ENCODE measurements at places on chromosomes 7 and 10.

DNA sequence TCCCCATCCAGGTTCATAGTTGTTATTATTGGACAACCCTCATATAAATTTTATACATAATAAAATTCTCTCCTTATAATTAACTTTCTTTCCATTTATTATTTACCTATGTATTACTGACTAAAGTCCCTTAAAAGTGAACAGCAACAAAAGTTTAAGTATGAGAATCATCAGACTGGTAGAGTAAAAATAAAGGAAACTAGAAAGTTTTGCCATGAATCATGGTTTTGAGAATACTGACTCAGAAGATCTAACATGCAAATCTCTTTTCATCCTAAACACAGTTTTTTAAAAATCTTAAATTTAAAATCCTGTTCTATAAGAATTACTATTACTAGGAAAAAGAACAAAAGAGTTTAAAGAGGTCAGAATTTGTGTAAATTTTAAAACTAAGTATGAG lies 32.1 kb downstream of the HERC4 start:
- DNase-seq = no peak

GRCh38 chr7:32948202-32948601 lies 9.0 kb upstream of the FKBP9 start:
- no peak for DNase-seq

DNA sequence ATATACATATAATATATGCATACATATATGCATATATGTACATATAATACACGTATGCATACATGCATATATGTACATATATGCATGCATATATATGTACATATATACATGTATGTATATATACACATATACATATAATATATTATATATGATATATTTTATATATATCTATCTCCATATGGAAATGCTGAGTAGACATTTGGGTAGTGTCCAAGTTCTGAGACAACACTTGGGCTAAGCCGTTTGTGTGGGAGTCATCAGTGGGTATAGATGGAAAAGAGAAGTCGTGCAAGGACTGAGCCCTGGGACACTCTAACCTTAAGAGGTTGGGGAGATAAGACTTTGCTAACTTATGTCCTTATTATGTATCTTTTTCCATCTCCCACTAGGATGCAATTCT lies 165.2 kb upstream of the PODXL start:
- no peak for DNase-seq

- DNase-seq = no peak
Observed at GRCh38 chr7:95199779-95200558, 124.4 kb downstream of the PON1 start.

DNA sequence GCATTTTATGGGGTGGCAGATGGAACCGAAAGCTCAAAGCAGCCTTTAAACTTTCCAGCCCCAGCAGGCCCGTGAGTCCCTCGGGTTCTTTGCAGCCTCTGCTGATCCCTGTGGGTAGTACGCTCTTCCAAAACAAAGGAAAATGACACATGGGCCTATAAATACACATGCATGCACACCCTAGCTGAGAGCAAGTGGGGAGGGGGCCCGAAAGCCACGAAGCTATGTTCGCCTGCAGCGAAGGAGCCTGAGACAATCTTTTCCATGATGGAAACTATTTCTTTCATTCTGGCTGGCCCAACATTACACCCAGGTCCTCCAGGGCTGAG lies 32.2 kb downstream of the CALML5 start:
- no peak for DNase-seq

GRCh38 chr10:35639021-35639727 lies 2.9 kb downstream of the FZD8 start:
- DNase-seq = no peak

DNA sequence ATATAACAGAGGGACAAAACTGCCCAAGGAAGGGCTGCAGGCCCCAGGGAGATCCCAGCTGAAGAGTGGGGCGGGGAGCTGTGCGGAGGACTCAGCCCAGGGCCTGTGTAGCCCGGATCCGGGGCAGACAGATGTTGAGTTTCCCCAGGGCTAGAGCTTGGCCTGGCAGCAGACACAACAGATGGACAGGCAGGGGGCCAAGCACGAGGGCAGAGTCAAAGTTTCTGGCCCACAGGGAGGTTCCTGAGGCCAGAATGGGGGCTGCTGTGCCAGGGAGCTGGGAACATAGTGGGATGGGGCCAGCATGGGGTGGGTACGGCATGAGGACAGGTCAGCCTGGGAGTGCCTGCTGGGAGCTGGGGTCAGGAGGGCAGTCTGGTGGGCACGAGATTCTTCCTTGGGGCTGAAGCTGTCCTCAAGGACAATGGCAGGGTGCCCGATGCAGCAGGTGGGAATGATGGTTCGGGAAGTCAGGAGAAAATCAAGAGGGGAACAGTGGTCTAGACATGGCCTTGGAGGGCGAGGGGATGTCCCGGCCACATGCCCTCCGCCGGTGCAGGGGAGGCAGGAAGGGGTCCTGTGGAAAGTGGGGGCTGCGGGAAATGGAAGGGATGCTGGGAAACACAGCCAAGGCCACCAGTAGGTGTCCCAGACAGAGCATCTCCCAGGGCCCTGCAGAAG lies 519.1 kb upstream of the FOXK1 start:
- DNase-seq = no peak

DNA sequence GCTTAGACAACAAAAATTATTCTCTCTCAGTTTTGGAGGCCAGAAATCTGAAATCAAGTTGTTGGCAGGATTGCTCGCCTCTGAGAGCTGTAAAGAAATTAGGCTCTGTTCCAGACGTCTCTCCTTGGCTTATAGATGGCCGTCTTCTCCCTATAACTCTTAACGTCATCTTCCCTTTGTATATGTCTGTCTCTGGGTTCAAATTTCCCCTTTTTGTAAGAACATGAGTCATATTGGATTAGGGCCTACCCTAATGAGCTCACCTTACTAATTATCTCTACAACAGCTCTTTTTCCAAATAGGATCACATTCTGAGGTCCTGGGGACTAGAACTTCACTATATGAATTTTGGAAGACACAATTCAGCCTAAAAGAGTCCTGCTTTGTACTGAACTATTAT lies 22.4 kb downstream of the GALNTL5 start:
- DNase-seq = no peak

GRCh38 chr7:27641581-27642230 lies 21.0 kb downstream of the HIBADH start:
- DNase-seq = no peak

DNA sequence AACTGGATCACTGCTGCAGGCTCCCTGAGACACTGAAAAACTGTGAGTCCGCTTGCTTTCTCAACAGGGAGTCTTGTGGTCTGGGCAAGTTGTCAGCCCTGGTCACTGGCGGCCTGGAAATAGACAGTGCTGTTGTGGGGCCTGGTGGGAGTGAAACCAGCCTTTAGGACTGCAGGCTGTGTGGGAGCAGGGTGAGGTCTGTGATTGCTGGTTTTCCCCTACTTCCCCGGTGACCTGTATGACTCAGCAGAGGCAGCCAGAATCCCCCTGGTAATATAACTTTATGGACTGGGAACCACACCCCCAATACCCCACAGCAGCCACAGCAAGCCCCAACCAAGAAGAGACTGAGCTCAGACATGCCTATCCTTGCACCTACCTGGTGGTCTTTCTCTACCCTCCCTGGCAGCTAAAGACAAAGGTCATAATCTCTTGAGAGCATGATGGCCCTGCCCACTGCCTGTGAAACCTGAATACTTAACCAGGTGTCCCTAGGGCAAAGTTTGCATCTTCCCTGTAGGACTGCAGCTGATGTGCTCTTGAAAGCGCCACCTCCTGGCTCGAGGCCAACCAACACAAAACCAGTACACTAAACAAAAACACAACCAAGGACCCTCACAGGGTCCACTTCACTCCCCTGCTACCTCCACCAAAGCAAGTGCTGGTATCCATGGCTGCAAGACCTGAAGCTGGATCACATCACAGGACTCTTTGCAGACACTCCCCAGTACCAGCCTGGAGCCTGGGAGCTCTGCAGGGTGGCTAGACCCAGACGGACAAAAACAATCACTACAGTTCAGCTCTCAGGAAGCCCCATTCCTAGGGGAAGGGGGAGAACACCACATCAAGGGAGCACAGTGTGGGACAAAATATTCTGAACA lies 7.2 kb upstream of the ADAM22 start:
- DNase-seq = no peak

- DNase-seq = peak; percentile 5
Observed at GRCh38 chr10:80356563-80356988, at the start of the genes DYDC1 and DYDC2. Gene DYDC1 (minus strand): TSS chr10:80356755. CDS start chr10:80352601, 4,154 bp downstream. Gene DYDC2 (plus strand): TSS chr10:80356781. CDS start chr10:80362444, 5,663 bp downstream.

- DNase-seq = no peak
Observed at GRCh38 chr10:73207883-73208282, 39.2 kb downstream of the DNAJC9 start.

- no peak for DNase-seq
Observed at GRCh38 chr7:136890399-136890798, 21.9 kb downstream of the CHRM2 start.

GRCh38 chr7:43516581-43517342 lies 66.1 kb upstream of the STK17A start:
- no peak for DNase-seq

GRCh38 chr10:59234194-59234593 lies 57.8 kb downstream of the PHYHIPL start:
- DNase-seq = no peak

DNA sequence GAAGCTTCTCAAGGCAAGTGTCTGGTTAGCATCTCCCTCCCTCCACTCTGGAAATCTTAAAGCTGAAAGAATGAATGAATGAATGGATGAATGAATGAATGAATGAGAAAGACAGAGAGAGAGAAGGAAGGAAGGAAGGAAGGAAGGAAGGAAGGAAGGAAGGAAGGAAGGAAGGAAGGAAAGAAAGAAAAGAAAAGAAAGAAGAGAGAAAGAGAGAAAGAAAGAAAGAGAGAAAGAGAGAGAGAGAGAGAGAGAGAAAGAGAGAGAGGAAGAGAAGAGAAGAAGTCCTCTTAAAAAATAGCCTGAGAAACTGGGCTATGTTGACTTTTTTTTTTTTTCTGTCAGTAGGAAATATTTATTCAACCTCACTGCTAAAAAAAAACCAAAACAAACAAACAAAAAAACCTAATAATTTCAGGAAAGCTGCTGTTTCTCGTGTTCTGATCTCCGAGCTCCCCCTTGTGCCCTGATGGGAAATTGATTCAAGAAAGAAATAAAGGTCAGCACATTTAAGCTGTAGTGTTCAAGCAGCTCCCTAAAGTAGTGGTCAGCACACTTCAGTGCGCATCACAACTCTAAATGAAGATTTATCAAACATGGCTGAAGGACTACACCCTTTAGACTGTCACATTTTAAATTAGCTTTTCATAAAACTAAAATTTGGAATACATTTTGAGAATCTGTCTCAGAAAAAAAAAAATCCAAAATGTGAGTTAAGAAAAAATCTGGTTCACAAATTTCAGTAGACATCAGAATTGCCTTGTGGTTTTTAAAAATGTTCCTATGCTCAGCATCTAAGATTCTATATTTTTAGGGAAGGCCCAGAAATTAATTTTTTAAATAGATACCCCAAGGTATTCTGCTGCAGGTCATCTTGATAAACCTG lies 154.3 kb downstream of the ELAPOR2 start:
- no peak for DNase-seq

DNA sequence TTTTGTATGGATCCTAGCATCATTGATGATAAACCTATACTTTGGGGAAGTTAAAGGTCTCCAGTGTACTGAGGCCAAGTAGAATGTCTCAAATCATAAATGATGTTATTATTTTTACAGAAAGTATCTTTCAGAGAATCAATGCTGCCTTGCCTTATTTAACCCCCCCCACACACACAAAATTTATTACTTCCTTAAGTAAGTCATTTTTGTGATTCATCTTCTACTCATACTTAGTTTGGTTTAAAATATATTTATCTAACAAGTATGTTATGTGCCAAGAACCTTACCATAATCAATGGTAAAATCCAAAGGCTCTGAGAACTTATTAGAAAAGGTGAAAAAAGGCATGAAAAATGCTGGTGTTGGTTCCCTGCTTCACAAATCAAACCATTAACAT lies 18.8 kb upstream of the CLDN12 start:
- DNase-seq = no peak

DNA sequence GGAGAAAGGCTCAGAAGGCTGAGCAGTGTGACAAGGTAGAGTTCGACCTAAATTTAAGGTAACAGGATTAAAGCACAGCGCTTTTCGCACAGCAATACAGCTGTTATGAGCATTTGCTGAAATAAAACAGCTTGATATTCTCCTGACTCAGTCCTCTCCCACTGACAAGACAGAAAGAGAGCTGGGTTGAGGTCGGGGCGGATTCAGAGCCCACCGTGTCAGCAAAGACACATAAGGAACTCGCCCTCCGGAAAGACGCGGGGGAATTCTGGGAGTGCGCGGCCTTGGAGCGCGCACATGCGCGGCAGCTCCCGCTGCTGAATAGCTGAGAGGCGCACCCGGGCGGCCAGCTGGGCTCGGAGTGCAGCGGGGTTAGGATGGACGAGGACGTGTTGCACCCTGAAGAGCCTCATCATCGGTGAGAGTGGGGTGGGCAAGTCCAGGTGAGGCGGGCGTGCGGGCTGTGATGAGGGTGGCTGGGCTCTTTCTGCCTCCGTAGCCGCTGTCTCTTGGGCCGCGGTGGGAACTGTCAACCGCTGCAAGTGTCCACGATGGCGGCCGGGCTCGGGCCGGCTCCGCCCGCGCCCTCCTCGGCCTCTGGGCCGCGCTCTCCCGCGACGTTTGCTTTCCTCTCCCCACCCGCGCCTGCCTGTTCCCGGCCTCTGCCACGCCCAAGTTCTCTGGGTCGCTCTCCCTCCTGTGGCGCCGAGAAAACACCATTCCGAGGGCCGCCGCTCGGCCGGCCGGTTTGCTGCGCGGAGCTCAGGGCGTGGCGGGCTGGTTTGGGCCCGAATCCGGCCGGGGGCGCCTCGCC lies 120.6 kb downstream of the LYZL1 start:
- DNase-seq = peak; percentile 42

GRCh38 chr7:158863611-158864506 lies 7.5 kb downstream of the DYNC2I1 start:
- DNase-seq = peak; percentile 40

DNA sequence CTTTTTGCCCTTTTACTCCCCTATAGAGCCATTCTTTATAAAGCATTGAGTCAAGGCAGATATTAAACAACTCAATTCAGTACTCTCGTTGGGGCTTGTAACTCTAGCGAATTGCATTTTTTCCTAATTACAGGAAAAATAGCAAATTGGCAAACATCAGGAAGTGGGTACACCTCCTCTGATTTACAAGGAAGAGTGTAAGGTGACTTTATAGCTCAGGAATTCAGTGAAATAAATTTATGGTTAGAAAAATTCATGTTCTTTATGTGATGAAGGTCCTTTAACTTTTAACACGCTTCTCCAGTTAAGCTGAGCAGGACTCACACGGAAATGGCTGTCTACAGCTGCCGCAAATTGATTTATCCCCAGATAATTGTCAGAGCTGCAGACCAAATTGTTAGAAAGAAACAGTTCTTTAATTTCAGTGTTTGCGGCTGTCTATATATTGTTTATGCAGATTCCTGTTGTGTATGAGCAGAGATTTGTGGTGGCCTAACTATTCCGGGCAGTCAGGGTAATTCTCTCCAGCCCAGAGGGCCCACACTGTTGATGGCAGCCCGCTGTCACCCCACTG lies 151.1 kb upstream of the MKI67 start:
- DNase-seq = no peak

GRCh38 chr10:59993931-59994330 lies 87.6 kb upstream of the CCDC6 start:
- no peak for DNase-seq

GRCh38 chr10:43230101-43230908 lies 36.6 kb downstream of the RASGEF1A start:
- no peak for DNase-seq

- DNase-seq = no peak
Observed at GRCh38 chr7:152313217-152313616, 122.6 kb downstream of the KMT2C start.

All from CD4-positive, alpha-beta T cell treated with Interleukin-17A for 1 hour (primary cell).